Muscle of back (tissue), 13 donors: ENCODE measurements at places on chromosomes 6 and 20. TPM values are rescaled to one million over a fixed set of nuclear protein-coding genes. Genes with fewer than 3 reads are reported as not detected.
A peak's percentile ranks its signal among the peaks of the same experiment; 100 is the strongest.

- DNase-seq = peak; percentile 73
Measured at GRCh38 chr6:43014434-43014909, 423 bp downstream of the KLHDC3 start.

GRCh38 chr6:71527886-71528285 is 239.3 kb downstream of the OGFRL1 start:
- DNase-seq = no peak

GRCh38 chr6:29107758-29108157 is at the start of gene OR2J3:
Gene OR2J3 (plus strand): TSS chr6:29108058. CDS start chr6:29111891, 3,833 bp downstream.
- DNase-seq = no peak

DNA sequence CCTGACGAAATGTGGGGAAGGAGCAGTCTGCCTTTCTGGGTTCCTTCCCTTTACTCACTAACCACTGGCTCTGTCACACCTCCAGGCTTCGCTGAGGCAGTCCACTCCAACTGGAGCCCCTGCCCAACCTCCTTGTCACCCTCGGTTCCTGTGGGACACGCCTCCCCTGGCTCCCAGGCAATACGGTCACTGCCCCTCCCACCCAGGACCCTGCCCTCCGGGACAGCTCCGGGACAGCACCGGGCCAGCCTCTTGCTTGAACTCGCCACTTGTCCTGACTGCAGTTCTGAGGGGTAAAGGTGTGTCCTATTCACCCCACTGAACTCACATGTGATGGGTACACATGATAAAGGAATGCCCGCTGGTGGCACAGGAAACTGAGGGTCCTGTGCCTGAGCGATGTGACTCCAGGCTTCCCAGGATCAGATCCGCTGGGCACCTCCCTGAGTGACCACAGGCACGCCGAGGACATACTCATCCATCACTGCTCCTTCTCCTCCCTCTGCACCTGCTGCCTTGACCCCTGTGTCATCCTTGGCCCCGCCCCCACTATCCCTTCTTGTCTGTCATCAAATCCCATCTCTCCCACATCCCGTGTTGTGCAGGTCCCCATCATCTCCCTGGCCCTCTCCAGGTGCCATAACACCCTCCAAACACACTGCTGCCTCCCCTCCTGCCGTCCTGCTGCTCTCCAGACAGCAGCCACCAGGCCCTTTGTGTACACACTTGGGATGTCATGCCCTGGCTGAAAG is 7.9 kb downstream of the SDCBP2 start:
- DNase-seq = no peak

Gene BHLHE23
- not detected for polyA plus RNA-seq

Gene DEFB126
- polyA plus RNA-seq = not detected

- DNase-seq = no peak
Measured at GRCh38 chr6:46648869-46649492, 3.6 kb downstream of the CYP39A1 start.

DNA sequence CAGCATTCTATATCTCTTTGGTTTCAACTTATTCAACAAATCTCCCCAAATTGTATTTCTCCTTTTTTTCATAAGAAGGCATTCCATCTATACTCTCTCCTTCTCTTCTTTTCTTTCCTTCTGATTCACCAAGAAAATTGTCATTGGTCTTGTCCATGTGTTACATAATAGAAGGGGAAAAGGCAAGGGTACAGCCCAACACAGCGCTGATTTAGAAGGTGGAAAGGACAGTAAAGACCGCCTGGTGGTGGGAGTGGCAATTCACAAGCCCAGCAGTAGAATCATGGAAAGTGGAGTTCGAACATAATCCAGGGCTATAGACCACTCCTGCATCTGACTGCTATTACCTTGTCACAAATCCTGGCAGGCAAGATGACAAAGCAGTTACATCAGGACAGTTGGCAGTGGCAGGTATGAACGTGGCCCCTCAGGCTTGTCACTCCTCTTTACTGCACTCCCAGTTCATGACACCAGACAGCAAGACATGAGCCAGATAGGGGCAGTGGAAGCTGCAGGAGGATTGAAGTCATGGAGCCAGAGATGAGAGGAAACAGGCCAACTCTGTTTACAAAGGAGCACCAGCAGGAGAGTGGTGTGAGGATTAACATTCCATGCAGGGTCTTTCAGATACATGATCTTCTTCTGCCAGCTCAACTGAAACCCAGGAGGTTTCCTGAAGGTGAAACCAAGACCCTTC is 2.1 kb upstream of the TNFAIP3 start:
- no peak for DNase-seq

GRCh38 chr6:2055911-2056310 is 189.5 kb downstream of the GMDS start:
- DNase-seq = no peak

DNA sequence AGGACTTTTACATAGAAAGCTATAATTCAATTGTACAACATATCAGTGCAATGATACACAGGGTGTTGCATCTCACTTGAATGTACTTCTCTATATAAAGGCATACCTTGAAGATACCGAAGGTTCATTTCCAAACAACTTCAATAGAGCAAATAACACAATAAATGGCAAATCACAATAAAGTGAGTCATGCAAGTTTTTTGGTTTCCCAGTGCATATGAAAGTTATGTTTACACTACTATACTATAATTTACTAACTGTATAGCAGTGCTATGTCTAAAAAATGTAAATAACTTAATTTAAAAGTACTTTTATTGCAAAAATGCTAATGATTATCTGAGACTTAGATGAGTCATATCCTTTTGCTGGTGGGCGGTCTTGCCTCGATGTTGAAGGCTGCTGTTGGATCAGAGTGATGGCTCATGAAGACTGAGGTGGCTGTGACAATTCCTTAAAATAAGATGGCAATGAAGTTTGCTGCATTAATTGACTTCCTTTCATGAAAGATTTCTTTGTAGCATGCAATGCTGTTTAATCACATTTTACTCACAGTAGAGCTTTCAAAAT is 188.8 kb downstream of the TASP1 start:
- DNase-seq = no peak

DNA sequence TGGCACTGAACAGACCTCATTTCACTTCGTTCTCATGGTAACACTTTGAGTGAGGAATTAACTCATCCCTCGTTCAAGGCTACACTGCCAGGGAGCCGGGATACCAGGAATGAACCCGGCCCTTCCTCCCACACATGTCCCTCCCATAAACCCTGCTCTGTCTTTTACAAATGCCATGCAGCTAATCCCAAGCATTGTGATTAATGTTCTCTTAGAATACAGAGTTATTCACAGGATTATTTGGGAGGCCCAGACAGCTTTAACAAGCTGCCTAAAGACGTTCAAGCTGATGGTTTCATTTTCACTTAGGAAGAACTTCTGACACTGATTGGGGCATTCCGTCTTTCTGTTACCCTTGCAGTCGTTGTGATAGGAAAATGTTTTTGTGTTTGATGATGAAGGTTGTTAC is 42.5 kb upstream of the CD83 start:
- DNase-seq = no peak

Gene SYCP2
- polyA plus RNA-seq = 3.5 TPM

Gene AVP
- 0.26 TPM for polyA plus RNA-seq

DNA sequence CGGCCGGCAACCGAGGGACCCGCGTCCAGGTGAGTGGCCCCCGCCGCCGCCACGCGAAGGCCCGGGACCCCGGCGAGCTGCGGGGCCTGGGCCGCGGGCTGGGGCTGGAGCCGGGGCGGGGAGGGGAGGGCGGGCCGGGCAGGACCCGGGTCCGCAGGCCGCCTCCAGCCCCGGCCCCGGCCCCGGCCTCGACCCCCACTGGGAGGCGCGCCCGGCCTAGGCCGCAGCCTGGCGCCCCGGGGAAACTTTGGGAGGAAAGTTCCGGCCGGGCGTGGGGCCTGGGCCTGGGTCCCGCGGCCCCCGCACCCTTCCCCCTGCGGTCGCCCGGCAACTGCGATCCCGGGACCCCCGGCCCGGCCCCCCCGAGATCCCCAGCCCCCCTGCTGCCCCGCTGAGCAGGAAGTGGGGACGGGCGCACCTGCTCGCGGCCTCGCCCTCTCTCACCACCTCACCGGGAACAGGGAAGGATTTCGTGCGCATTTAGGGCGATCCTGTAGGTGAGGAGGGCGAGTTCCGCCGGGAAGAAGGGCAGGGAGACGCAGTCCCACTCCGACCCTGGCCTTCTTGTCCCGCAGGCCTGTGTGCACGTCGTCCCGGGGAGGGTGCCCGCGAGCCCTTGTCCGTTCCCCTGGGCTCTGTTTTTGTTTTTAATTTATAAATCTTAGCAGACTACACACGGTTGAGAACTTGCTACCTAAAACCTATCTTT is 402 bp downstream of the OSBPL2 start:
- peak; percentile 50 for DNase-seq

Gene BPIFB1
- polyA plus RNA-seq = not detected

DNA sequence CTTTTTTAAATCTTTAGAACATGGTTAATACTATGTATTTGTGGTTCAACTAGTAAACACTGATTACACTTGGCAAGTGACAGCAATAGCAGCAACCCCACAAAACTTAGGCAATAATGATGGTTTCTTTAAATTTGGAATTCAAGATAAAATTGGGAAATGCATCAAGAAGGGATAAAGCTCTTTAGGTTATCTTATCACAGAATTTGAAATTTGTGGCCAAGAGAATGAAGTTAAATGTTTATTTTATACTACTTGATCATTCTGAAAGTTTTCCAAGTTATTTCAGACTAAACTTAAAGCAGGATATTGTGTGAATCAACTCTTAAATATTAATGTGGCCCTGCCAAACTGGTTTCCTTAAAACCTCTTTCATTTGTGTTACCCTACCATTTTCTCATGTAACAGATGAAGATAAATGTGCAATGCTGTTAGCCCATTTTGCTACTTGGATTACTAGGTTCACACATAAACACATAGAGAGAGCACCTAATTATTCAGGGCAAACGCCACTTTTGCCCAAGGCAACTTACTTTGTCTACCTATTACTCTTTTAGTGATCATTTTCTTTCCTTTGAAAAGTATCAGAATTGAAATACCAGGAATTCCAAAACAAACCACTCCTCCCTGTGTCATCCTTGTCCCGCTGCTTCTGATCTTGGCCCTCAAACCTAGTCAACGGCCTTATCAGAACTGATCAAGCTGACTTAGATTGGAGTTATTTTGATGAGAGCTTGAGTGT is 186.7 kb upstream of the TENT5A start:
- peak; percentile 26 for DNase-seq

DNA sequence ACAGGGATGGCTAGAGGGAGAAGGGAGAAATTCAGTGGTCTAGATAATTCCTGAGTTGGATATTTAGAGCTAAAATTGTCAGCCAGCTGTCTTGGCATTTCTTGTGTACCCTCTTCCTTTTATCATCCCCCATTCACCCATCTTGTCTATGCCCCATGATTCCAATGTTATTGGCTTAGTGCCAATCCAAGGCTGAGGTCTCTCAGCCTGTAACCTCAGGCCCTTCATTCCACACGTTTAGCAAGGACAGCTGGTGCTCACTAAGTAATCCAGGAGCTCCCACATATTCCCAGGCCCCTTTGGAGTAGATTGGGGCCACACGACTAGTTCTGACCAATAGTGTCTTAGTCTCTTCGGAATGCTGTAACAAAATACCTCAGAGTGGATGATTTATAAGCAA is 112.4 kb upstream of the ATXN1 start:
- no peak for DNase-seq
